Cortex of kidney (tissue), 1 donor: ENCODE measurements at places on chromosomes 4 and X.

DNA sequence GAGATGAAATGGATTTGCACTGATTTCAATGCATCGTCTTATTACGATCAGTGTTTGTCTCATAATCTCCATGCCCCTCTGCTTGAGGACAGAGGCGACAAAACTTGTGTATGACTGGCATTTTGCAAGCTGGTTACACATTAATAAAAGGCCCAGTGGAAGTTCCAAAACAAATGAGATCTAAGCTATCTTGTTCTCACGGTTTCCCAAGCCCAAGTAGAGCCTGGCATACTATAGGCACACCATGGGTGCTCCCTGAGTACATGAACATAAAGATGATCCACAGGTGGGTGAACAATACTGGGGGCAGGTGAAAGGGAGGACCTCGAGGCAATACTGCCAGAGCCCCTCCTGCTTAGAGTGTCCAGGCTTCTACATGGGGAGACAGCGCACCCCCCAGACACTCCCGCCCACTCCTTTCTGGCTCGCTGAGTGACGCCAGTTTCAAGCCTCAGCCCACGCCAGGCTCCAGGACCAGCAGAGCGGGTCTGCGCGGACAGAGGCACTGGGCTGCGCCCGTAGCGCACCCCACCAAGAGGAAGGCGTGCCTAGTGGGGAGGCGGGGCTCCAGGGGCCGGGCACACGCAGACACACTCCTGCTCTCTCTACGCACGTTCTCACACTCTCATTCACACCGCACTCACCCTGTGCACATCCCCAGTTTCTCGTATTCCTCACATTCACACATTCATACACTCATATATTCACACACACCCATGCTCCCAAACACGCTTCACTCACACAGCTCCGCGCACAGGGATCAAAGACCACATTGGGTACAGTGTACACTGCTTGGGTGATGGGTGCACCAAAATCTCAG lies 8.9 kb upstream of the GSX2 start:
- no peak for DNase-seq

DNA sequence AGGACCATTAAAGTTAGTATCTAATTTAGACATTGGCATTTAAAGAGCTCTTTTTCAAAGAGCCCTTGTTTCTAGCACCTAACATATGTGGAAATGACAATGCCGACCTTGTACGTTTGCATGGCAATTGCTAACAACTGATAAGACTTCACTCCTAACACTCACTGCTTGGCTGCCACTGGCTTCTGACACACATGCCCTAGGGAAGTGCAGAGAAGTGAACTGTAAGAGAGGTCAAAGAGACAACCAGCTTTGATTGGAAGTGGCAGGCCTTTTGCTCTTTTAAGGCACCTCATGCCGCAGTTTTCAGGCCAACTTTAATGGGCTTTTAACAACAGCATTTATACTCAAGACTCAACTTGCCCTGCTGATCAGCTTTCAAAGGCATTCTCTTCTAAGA lies 158.4 kb downstream of the RAB28 start:
- no peak for DNase-seq

DNA sequence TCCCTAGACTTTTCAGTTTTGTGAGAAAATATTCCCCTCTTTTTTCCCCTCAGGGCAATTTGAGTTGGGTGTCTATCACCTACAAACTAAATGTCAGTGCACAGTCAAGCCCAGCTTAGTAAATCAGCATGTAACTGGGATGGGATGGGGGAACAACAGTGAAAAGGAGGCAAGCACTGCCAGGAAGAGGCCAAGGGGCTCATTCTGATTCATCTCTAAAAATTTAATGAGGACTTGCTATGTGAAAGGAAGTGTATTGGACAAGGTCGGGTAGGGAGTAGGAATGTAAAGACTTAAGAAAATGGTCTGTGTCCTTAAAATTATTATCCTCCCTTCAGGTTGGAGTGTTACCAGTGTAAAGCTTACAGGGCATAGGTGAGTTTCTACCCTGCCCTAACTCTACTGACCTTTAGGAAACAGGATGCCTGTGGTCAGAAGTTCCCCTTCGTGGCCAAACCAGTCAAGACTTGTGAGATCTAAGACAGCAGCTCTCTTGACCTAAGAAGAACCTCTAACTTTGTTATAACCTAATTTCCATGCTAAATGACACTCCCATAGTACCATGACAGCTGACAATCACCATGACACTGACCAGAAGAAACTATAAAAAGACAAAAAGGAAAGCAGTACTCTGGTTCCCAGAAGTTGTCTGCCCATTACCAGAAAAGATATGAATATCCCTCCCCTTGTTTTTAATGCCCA lies 194.4 kb upstream of the LDB2 start:
- no peak for DNase-seq

DNA sequence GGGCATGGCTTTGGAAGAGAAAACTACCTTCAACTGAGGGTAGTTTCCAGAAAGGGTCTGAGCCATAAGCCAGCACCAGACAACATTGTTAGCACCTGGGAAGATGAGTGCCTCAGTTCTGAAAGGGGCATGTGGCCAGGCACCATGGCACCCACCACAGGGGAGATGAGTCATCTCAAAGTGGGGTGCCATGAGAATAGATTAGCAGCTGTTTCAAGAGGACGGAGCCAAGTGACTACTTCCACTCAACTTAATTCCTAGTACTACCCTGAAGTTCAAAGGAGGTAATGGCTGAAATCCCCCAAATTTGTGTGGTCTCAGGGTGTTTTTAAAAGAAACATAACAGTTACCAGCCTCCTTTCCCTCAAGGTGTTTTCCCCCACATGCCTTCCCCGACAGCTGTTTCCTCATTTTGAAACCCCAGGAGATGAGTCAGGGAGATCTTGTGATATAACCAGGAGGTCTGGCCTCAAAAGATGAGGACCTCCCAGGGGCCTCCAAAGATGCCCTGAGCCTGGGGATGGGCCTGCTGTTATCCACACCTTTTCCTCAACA lies 27.8 kb upstream of the FTHL17 start:
- DNase-seq = no peak

DNA sequence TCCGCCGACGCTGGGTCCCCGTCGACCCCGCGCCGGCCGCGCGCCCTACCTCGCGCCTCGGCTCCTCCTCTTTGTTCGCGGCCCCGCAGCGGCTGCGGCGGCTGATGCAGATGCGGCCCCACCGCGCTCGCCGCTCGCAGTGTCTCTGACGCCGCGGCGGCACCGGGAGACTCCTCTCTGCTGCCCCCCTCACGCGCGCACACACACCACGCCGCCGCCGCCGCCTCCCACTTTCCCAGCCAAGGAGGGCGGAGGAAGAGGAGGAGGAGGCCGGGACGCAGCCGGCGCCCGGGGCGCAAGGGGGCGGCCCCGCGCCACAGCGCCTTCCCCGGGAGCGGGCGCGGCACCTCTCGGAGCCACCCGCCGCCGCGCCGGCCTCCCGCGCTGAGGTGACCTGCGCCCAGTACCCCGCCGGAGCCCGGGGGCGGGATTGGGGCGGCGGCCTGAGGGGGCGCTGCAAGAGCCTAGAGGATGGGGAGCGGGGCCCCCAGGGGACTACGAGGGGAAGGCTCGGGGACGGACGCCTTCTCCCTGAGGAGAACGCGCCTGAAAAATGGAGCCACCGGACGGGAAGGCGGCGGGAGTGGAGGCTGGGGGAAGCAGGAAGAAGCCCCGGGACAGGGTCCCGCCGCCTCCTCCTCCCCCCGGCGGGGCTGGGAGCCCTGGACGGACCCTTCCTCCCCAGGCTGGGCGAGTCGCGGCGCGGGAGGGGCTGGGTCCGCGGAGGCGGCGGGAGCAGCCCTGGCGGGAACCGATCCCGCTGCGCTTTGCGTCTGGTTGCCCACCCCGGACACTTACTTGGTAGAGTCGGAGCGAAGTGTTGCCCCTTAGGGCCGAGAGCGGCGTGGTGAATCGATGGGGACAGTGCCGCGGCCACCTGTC lies at the start of gene SH3RF1:
SH3RF1 (minus strand) TSS at position 147 of the 882 bp plus-strand sequence. CDS start 1,744 bp downstream, outside the sequence.
- peak; percentile 56 for DNase-seq

- no peak for DNase-seq
Measured at GRCh38 chr4:53307210-53307609, 58.7 kb downstream of the SCFD2 start.

DNA sequence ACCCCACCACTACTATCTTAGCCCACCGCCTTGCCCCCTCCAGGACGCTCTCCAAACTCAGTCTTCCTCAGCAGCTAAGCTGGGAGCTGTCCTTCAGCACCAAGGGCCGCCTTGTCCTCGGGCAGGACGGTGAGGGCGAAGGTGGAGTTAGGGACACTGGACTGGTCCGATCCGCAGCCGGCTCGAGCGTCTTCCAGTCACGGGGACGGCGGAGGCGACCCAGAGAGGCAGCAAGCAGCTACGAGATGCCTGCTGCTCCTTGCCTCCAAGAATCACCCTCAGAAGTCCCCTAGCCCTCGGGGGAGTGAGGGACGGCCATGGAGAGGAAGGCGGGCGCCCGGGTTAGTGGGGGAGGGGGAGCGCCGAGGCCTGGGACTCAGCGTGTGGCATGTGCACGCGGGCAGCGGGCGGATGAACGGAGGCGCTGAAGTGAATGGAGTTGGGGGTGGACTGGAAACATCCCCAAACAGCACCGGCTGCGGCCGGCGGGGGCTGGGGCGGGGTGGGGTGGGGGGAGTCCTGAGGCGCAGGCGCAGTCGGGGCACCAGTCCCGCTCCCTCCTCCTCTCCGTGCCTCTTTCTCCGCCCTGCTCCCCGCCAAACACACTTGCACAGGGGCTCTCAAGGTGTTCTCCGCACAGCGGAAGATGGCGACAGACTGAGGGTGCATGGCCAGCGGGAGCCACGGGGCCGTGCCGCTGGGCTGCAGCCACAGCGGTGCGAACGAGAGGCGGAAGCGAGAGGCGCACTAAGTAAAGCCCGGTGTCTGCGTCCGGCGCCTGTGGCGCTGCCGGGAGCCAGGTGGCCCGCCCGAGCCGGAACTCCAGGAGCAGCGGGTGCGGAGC lies at the start of gene NALF2:
NALF2 (plus strand) TSS at position 545 of the 844 bp plus-strand sequence. CDS start 957 bp downstream, outside the sequence.
- DNase-seq = no peak

DNA sequence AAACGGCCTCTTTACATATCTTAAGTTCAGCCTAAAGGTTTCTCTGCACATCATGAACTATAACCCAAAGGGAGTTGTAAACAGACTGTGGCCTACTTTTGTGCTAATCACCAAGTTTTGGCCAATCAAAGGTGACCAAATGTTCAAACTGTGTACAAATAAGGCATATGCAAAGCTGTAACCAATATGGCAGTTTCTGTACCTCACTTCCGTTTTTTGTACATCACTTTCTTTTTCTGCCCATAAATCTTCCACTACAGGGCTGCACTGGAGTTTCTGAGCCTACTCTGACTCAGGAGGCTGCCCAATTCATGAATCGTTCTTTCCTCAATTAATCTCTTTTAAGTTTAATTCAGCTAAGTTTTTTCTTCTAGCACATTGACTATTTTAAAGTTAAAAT lies 318.7 kb downstream of the SLC7A11 start:
- no peak for DNase-seq

GRCh38 chrX:152405561-152405960 lies 45.6 kb downstream of the GABRA3 start:
- DNase-seq = no peak

DNA sequence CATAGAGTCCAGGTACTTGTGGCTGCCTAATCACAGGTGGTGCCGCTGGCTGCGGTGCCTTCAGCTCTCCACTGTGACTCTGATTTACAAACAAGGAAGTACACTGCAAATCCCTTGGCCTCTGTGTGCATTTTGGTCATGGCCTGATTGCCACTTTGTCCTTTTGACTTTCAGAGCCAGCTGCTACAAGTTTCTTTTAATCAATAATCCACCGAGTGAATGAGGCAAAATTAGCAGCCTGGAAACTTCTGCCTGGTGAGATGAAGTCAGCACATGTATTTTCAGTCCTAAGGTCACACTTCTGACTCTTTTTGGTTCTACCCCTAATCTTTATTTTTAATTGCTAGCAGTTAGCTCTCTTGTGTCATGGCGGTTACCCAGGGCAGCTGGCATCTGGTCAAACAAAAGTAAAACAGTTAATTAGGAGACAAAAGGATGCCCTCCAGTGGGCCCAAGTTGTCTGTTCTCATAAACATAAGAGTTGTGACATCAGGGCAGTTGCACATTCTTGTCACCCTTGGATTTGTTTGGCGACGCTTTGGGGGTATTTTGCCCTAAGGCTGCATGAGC lies 62.3 kb upstream of the LNX1 start:
- no peak for DNase-seq

DNA sequence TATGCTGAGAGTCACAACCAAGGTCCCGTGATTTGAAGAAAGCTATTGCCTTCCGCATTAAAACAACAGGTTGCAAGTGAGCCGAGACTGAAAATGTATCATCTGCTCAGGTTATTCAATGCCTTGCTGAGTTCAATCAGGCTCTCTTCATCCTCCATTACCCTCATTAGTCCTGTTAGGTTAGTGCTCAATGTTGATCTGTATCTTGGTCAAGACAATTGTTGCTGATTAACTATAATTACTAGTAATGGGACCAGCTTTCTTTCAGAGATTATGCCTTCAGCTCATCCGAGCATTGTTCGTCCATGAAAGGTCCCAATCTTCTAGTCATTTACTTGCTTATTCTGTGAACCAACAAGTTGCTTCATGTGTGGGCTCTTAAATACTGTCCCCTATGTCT lies 534.6 kb upstream of the FAM241A start:
- DNase-seq = no peak

DNA sequence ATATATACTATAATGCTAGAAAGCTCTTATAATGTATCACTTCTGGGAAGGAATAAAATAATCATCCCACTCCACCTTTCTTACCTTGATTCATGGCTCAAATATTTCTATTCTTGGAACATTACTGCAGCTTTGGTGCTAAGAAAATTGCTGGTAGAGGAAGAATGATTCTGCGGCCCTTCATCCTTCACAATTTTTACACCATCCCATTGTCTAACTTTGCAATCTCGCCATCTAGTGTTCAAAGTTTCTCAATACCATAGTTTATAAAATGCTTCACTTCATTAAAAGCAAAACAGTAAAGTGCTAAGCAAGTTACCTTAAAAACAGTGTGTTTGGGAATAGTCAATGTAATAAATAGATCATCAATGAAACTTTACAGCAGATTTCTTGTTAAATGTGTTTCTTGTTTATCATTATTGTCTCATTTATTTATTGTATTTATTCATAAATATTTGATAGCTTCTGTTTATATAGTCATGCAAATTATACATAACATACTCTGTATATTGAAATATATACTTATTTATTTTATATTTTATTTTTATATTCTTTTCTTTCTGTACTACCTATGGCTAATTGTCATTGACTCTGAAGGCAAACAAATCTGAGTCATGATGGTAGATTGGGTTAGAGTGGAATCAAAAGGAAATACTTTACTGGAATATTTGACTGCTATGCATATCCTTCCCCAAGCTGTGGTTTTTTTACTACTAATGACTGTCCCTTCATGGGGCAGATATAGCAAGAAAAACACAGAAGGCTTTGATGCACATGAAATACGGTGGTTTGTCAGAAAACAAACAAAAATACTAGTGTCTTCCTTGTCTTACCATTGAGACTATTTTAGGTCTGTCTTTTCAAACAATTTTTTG lies 390.7 kb downstream of the MAPK10 start:
- no peak for DNase-seq

- no peak for DNase-seq
Measured at GRCh38 chrX:26783512-26784225, 567.7 kb downstream of the MAGEB5 start.
